Activated B cell treated with CpG ODN at 0.5 μM for 24 hours (primary cell): ENCODE measurements at places on chromosomes 4 and X.

- DNase-seq = no peak
Observed at GRCh38 chr4:42844422-42845070, 48.0 kb upstream of the GRXCR1 start.

- no peak for DNase-seq
Observed at GRCh38 chrX:87846956-87847355, 329.4 kb downstream of the KLHL4 start.

DNA sequence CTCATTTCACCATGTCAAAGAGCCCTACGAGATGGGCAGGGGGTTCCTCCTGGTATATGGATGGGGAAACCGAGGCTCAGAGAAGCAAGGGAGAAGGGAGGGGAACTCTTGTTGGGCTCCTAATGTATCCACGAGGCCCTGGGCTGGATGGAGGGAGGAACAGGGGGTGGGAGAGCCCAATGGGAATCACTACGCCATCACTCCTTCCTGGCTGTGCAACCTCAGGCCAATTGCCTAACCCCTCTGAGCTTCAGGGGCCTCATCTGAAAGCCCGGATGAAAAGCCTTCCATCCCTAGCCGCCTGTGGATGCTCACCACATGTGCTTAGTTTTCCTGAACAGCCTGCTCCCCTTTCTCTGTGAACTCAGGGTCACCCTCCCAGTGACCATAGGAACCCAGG, 57.8 kb downstream of the PPP2R2C start:
- DNase-seq = no peak

GRCh38 chrX:32673193-32673592, 538.2 kb downstream of the DMD start:
- no peak for DNase-seq

DNA sequence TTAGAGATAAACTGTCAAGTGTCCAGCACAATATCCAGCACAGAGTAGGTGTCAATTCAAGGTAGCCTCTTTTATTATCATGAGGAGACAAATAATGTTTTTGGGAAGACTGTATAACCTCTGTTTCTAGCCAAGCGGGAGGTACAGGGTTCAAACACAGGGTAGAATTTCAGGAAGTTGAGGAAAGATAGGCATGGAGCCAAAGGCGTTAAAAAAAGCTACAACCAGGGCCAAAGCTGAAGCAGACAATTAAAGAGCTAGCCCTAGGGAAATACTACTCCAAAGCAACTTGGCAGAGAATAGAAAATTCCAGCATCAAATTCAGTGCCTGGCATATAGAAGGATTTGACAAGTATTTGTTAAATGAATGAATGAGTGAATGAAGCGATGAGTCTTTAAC, 40.0 kb upstream of the CASK start:
- DNase-seq = no peak

GRCh38 chrX:136168929-136169735, 21.8 kb downstream of the FHL1 start:
- no peak for DNase-seq

DNA sequence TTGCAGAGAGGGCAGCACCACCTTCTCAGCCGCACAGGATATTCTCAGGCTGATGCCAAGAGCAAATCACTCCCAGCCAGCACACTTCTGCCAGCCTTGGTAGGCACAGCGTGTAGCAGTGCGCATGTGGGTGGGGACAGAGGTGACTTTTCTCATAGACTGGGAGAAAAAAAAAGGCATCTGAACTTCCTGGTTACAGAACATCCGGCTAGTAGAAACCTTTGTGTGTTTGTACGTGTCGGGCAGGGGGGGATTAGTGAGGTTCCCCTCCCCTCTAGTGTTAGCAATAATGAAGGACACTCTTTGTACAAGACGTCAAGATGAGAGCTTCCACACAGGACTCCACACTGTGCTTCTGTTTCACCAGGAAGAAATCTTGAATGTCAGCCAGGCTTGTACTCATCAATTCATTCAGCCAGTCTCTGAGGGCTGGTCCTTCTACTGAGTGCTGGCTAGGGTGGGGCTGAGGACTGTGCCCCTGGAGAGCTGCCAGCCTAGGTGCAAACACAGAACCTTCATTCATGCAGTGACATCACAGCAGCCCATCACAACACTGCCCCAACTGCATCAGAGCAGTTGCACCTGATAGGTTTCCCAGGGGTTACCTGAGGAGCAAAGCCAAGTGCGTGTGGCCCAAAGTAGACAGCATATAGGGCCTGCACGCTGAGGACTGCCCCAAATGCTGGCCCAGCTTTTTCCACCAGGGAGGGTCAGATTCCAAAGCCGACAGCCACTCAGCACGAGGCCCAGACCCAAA, 34.7 kb downstream of the SLC25A5 start:
- DNase-seq = no peak

DNA sequence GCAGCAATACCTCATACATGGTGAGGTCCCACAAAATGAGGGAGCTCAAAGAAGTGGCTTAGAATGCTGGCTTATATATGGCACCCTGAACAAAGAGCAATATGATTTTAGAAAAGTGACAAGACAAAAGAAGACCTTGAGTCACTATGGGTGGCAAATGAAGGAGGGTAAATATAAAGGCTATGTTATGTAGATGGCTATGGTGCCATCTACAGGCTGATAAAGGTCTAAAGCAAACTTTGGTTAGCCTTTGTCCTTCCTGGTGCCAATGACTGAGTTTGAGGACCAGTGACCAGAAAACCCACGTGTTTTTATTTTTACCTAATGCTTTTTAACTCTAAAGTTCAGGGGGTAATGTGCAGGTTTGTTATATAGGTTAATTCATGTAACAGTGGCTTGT, 151.8 kb downstream of the CCNG2 start:
- DNase-seq = no peak

DNA sequence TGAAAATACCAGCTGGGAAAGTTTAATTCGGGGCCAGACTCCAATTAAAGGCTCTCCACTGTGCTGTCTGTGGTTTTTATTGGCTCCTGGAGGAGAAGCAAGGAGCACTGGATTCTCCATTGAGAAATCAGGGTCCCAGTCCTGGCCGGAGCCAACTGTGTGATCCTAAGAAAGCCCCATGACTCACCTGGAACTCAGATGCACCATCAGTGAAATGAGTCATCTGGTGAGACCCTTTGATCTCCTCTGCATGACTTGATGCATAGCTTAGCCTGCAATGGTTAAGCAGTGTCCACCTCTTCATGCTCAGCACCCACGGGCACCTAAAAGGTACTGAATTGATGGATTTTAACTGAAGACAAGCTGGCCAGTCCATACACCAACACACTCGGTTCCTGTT, 119.2 kb upstream of the VCX3B start:
- no peak for DNase-seq

GRCh38 chr4:163866728-163867315, 372.3 kb downstream of the TMA16 start:
- no peak for DNase-seq

DNA sequence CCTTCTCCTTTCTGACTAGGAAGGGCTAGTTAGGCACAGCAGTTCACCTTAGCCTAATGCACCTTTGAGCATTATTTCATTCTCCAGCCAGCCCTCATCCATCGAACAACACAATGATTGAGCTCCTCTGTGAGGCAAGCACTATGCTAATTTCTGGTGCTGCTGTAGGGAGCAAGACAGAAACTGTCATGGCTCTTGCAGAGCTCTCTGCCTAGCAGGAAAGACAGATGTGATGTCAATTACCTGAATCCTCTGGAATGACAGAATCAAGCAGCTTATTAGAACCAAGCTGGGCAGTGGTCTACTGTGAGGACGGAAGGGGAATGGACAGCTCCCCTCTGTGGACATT, 256.1 kb upstream of the NOCT start:
- no peak for DNase-seq

- DNase-seq = no peak
Observed at GRCh38 chr4:111776561-111776960, 368.7 kb upstream of the FAM241A start.
